Cortex of kidney (tissue), 1 donor: ENCODE measurements at places on chromosomes 5 and 9.

- DNase-seq, result no peak
These were observed 122.3 kb downstream of the GNAQ start for GRCh38 chr9:77909306-77909705.

GRCh38 chr5:1785984-1786383 lies 13.7 kb downstream of the MRPL36 start:
- no peak for DNase-seq

DNA sequence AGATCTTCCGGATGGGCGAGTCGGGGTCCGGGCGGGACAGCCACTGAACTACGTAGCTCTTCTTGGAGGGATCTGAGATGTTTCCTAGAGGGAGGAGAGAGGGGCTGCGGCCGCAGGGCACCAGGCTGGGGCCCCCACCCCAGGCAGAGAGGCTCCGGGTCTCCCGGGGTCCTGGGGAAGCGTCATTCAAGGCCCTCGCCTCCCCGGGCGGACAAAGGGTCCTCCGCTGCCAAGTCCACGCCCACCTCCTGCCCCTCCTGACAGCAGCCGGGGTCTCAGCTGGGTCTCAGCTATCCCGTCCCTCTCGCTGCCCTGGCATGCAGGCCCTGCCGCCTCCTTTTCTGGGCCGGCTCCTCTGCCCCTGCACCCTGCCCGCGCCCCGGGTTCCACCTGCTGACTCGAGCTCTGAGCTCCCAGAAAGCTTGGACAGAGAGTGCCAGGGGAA lies 61.5 kb downstream of the ZNF354C start:
- no peak for DNase-seq

- no peak for DNase-seq
These were observed 92.7 kb downstream of the SV2C start for GRCh38 chr5:76175821-76176403.
